ENCODE measurements at places on chromosomes 11 and 22. TPM values are rescaled to one million over a fixed set of nuclear protein-coding genes. Genes with fewer than 3 reads are reported as not detected.

Gene SPI1
- not detected for total RNA-seq

Gene EWSR1
- 136 TPM for total RNA-seq

Gene USP2
- 0.06 TPM for total RNA-seq

Gene UCP2
- 4.3 TPM for total RNA-seq

Gene FGF19
- total RNA-seq, result not detected

Gene AGBL2
- 0.31 TPM for total RNA-seq

Gene TCF20
- 21.1 TPM for total RNA-seq

Gene ZNF215
- 1.4 TPM for total RNA-seq

Gene ETS1
- 96.7 TPM for total RNA-seq

Gene A4GALT
- total RNA-seq, result 54.1 TPM

Gene GNG3
- total RNA-seq, result not detected

Gene ZNHIT2
- total RNA-seq, result 3.6 TPM

Gene UBTFL1
- total RNA-seq, result not detected

Gene GLB1L2
- 0.25 TPM for total RNA-seq

Gene DDTL
- total RNA-seq, result 0.25 TPM

Gene KDM4E
- total RNA-seq, result not detected

Gene HEPHL1
- not detected for total RNA-seq

Gene ZNF280B
- 0.88 TPM for total RNA-seq

Gene OR4D5
- not detected for total RNA-seq

Gene DTX4
- total RNA-seq, result 0.32 TPM

Gene PGA3
- total RNA-seq, result not detected

Gene FOXRED2
- 1.8 TPM for total RNA-seq

Gene NOL12
- 26.6 TPM for total RNA-seq

Gene TPH1
- under 0.01 TPM for total RNA-seq

Gene OR5B21
- total RNA-seq, result not detected

Gene OR52I1
- not detected for total RNA-seq

Gene TPBGL
- total RNA-seq, result under 0.01 TPM

Gene HMOX1
- total RNA-seq, result 85.6 TPM

Gene BUD13
- 15.3 TPM for total RNA-seq

Gene SYCE3
- not detected for total RNA-seq

Gene OR52N4
- not detected for total RNA-seq

Gene JOSD1
- 73.9 TPM for total RNA-seq

Gene KRTAP5-9
- not detected for total RNA-seq

Gene CD3G
- total RNA-seq, result not detected

Gene CEND1
- total RNA-seq, result not detected

Gene UPK3A
- total RNA-seq, result not detected

Gene TH
- not detected for total RNA-seq

Gene VSTM5
- under 0.01 TPM for total RNA-seq

Gene HBG1
- total RNA-seq, result not detected

Gene MAPK8IP1
- 3.2 TPM for total RNA-seq

Gene MUC5AC
- not detected for total RNA-seq

Gene GPR83
- under 0.01 TPM for total RNA-seq

Gene LDHAL6A
- total RNA-seq, result not detected

Gene APOBEC3F
- 8.0 TPM for total RNA-seq

Gene OTOG
- not detected for total RNA-seq

Gene ANO3
- not detected for total RNA-seq

Gene TST
- 47.8 TPM for total RNA-seq

Gene PRODH
- total RNA-seq, result not detected

Gene MAJIN
- total RNA-seq, result not detected

Gene HPS5
- total RNA-seq, result 34.0 TPM

Gene TYR
- not detected for total RNA-seq
